ENCODE measurements at places on chromosomes 5 and 9.
A peak's percentile ranks its signal among the peaks of the same experiment; 100 is the strongest.

DNA sequence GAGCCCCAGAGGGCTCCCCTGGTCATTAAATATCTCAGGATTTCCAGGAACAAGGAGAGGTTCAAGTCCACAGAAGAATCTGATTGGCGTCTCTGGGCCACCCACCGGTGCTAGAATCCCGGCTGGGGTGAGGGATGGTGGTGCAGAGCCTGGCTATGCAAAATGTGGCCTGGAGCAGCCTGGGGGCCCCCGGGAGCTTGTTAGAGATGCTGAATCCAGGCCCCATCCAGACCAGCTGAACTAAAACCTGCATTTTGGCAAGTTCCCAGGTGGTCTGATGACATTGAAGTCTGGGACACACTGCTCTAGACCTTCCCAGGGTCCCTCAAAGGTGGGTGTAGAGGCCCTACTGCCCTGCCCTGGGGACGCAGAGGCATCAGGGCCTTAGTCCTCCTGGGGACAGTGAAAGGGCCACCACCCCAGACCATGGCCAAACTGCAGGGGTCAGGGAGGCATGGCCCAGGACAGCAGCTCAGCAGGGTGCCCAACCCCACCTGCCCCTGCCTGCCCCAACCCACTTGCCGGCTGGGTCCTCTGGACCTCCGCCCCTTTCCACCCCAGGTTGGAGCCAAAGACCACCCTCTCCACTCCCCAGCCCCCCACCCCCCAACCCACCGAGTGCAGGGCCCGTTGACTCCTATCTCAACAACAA lies 34.7 kb downstream of the ADAMTS2 start:
- DNase-seq: no peak

DNA sequence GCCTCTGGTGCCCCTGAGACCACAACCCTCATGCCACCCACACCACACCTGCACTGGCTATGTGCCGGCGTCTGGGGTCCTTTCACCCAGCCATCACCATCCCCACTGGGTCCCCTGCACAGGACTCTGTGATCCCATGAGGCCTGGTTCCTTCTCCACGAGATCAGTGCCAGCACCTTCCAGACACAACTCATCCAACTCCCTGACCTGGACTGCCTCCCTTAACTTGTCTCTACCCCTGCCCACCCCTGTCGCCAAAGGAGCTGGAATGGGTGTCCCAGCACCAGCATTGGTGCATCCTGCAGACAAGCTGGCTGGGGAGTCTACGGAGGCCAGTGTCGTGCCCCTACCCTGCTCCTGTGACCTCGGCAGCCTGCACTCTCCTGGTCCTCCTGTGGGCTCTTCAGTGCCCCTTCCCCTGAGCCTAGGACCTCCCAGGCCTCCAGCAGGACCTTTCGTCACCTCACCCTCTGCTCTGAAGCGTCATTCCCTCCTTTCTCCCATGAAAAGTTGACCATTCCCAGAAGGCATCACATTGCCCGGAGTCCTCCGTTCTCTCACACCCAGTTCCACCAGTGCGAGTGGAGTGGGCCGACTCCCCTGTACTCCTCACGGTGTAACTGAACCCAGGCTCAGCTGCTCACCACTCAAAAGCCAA lies 87.7 kb downstream of the NSUN2 start:
- DNase-seq: no peak

GRCh38 chr5:57575839-57576238 lies 93.2 kb upstream of the ACTBL2 start:
- DNase-seq: no peak

- DNase-seq: no peak
These were observed 12.2 kb downstream of the DAB2IP start for GRCh38 chr9:121663591-121663990.

GRCh38 chr5:139021346-139021745 lies 146.2 kb upstream of the LRRTM2 start:
- no peak for DNase-seq

DNA sequence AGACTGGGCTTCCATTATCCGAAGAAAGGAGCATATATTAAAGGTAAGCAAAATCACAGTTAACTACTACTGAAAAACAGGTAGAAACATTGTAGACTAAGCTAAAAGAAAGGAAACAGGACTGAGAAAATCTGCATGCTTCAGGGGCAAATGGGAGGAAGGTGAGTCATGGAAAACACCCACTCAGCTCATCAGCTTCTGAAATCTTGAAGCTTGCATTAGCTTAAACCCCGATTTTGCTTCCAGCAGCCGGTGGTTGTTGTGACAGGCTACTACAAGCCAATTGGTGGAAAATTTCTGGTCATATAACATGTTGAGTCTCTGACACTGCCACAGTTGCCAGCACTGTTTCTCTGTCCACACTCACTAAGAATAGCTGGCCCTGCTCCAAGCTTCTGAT lies 179.6 kb upstream of the PUM3 start:
- no peak for DNase-seq

DNA sequence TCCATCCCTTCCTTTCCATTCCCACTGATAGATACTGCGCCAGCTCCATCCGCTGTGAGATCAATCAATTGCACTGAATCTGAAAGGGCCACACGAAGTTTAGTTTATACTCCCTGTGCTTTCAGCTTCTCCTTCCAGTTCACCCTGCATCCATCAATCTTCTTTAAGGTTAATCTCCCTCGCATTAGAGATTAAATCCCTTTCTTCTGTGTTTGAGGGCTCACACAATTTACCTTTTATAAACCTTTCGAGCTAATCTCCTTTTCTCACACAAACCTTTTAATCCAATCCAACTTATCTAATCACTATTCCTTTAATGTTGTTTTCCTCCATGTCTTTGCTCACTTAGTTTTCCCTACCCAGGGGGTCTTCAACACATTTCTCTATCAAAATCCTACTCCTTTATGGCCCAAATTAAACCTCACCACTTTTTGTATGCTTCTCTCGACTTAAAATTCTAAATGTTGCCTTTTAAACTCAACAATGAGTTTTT lies 64.6 kb upstream of the HAPLN1 start:
- no peak for DNase-seq

DNA sequence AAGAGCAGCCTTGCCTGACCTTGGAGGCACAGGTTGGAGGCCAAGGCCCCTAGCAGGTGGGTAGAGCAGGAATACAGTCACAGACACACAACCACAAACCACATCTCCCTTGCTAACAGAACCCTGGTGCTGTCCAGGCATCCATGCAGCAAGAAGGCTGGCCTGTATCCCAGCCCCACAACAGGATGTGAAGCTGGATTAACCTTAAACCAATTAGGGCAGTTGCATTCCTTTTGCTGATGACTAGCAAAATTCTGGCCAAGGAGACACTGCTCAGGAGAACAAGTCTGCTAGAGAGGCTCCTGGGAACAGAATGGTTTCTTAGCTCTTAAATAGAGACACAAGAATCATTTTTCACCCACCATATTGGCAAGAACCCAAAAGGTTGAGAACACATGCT lies 97.8 kb downstream of the C5orf15 start:
- DNase-seq: no peak

GRCh38 chr9:71243951-71244350 lies 122.5 kb upstream of the TRPM3 start:
- no peak for DNase-seq

GRCh38 chr9:119365291-119366027 lies 3.8 kb downstream of the BRINP1 start:
- no peak for DNase-seq

- no peak for DNase-seq
These were observed 132.9 kb downstream of the FBN2 start for GRCh38 chr5:128405159-128405558.

- DNase-seq: no peak
These were observed 547.7 kb downstream of the MAT2B start for GRCh38 chr5:164053123-164053522.

DNA sequence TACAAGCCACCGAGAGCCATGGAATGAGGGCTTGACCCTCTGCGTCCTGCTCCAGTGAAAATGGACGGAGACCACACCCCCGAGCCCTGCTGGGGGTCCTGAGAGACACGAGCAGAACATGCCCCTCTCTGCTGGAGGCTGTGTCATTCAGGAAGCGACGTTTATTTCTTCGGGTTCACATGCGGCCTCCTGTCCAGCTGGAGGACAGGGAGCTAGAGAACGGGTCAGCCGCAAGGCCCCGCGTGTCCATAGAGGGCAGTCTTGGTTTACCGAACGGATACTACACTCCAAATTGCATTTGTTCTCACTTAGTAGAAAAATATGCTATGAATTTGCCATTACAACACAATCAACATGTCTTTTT lies 36.1 kb downstream of the MRPL36 start:
- DNase-seq: no peak

- no peak for DNase-seq
These were observed 466.0 kb downstream of the PLK2 start for GRCh38 chr5:57993866-57994265.

DNA sequence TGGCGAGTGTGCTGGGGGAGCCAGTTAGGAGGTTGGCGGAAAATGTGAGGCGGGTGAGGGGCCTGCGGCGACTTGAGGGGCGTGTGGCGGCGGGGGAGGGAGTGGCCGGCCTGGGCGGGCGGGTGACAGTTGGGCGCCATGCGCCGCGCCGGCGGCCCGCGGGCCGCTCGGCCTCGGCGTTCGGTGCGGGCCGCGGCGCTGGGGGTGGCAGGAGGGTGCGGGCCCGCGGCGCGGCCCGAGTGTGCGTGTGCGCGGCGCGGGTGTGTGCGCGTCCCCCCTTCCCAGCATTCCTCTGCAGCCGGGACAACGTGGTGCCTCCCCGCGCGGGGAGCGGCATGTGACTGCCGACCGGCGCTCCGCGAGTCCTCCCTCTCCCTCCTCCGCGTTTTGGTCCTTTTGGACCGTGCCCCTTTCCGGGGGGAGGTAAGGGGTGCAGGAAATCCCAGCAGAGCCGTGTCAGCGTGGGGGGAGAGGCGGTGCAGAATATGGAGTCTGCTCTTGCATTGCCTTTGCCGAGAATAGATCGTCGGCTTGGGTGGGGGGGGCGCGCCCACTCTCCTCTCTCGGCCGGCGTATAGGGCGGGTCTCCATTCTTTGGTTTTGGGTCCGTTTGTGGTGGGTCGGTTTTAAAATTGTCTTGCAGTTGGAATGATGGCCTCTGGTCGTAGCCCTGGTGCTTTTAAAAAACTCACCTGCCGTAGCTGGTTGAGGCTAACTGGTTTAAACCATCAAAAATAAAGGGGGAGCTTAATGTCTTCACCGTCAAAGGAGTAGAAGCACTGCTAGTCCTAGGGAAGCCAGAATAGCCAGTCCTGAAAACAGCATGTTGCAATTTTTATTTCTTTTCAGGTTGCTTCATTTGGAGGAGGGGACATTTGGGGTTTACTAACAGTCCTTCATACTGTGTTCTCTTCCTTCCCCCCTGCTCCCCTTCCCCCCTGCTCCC lies 2.0 kb downstream of the LARP1 start:
- DNase-seq: peak; percentile 56

GRCh38 chr9:26078706-26079105 lies 400.5 kb upstream of the TUSC1 start:
- DNase-seq: no peak

GRCh38 chr9:19741178-19741577 lies 47.7 kb downstream of the SLC24A2 start:
- no peak for DNase-seq

DNA sequence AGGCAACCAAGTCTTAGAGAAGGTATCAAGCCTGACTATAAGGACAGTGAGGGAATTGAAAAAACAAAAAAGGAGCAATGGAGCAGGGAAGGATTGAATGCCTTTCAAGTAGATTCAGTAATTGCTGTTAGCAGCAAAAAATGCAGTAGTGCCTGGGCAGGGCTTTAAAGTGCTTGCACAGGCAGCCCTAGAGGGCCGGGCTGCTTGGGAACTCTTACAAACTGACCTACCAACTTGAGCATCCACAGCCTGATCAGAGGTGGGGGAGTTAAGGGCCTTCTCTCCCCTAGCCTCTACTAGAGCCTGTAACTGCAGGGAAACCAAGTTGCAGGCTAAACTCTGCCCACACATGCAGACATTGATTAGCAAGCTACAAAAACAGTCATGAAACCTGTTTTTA lies 19.4 kb downstream of the FXN start:
- DNase-seq: no peak

DNA sequence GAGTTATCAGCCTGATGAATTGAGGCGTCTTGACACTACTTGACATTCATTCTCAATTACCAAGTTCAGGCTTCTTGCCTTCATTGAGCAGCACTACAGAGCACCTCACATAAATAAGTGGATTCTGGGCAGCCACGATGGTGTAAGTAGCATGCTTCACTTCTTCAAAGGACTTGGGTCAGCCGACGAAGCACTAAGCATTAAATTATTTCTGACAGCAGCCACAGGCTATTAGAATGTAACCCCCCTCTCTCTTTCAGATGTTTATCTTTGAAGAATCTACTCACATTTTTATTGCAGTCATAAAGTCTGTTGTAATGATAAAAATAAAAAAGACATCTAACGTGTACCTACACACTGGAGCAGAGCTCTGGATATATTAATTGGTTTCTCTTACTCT lies 45.9 kb upstream of the VPS13A start:
- DNase-seq: no peak

GRCh38 chr9:90442723-90443122 lies 199.9 kb downstream of the DIRAS2 start:
- DNase-seq: no peak

DNA sequence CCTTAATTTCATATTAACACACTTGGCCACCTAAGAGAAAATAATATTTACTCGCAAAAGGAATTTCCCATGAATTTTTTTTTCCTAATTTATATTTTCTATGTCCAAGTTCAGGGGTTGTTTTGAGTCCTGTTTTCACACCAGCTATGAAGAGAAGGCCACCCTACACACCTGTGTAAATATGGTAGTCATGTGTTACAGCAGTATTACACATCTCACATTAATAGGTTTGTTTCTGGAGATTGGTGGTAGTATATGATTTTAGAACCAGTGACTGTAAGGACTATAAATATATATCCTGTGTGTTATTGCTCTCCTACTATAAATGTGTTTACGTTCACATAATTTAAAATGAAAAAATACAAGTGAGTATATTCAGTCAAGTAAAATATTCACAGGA lies 147.5 kb downstream of the PAM start:
- DNase-seq: no peak

DNA sequence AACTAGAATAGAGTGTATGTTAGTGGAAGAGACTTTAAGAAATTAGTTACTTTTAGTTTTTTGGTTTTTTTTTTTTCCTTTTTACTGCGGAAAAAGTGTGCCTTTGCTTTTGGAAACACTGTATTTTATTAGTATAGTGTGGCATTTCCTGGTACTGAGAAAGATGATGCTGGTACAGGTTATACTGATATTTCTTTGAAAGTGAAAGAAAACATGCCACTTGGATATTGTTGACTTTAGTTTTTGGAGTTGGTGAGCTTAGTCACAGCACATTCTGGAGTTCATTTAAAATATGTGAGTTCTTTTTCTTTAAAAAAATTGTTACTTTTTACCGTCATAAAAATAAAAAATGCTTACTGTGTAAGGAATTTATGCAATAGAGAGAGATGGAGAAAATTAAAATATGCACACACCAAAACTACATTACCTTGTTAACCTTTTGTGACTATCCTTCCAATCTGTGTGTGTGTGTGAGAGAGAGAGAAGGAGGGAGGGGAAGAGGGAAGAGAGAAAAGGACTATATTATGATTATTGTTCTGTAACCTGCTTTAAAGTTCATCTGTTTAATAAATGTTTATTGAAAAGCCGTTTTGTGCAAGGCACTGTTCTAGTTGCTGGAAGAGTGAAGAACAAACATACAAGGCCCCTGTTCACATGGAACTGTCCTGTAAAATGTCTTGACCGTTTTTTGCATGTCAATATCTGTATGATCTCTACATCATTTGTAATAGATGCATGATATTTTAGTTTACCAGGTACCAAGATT lies 1.9 kb downstream of the UGCG start:
- DNase-seq: no peak

GRCh38 chr5:172264815-172265395 lies 18.7 kb downstream of the UBTD2 start:
- DNase-seq: no peak

- no peak for DNase-seq
These were observed 894.8 kb upstream of the CDH10 start for GRCh38 chr5:25539536-25539935.

- no peak for DNase-seq
These were observed 4.5 kb downstream of the RALGDS start for GRCh38 chr9:133116346-133117231.
